Hindlimb muscle (tissue), 1 donor: ENCODE measurements at places on chromosomes 12 and 14. TPM values are rescaled to one million over a fixed set of nuclear protein-coding genes. Genes with fewer than 3 reads are reported as not detected.

GRCh38 chr12:85642808-85643207 is 193.4 kb downstream of the RASSF9 start:
- no peak for DNase-seq

MYF6 gene
- 119 TPM for polyA plus RNA-seq

- no peak for DNase-seq
Observed at GRCh38 chr12:3455312-3455711, 35.7 kb upstream of the PRMT8 start.

TCL1B gene
- polyA plus RNA-seq = not detected

DNA sequence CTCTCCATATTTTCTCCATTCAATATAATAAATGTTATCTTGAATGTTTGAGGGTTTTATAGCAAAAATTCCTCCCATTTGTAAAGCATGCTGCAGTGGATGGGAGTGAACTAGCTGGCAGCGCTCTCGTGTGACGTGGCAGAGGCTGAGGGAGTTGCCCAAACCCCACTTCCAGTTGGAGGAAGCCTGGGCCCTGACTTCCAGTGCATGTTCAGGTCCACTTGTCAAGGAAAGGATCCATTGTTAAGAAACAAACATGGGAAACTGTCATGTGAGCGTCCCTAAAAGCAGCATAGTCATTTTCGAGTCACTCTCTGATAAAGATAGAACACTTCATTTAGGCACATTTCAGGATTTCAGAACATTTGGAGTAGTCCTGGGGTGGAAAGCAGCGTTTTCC is 116.6 kb downstream of the SLC25A47 start:
- no peak for DNase-seq

DNA sequence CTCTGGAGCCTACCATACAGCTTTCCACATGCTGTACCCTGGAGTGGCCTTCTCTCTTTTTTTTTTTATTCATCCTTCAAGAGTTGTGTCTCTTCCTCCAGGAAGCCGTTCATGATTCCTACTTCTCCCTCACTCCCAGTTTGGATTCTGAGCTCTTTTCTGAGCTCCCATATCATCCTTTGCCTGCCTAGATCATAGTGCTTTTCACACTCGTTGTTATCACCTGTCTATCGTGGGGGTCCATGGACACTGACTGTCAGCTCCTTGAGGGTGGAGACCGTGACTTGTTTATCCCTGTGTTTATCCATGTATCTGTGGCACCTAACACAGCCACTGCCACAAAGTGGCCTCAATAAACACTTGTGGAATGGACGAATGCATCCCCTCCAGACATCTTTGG is 7.0 kb downstream of the AK7 start:
- DNase-seq = no peak

GRCh38 chr14:23558346-23559009 is 2.4 kb downstream of the THTPA start:
- no peak for DNase-seq
